ENCODE measurements at places on chromosomes 7 and 10.

- DNase-seq = no peak
These were observed 83.5 kb downstream of the PRPF18 start for GRCh38 chr10:13670311-13670710.

- DNase-seq = no peak
These were observed 68.1 kb upstream of the NANOS1 start for GRCh38 chr10:118961436-118961835.

DNA sequence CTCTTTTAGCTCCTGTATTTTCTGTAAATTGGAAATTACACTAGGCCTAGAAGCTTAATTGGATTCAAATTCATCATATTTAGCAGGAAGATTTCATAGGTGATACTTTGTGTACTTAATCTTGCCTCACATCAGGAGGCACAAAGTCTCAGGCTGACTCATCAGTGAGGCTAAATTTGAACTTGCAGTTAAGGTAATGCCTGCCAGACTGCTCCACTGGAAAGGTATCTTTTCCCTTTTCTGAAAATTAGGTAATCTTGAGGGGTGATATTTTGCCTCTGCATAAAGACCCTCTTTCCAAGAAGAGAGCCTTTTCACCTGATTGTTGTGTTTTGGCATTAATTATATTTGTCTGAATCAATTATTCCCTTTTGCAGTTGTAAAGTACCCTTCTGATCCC lies 14.6 kb downstream of the PPIA start:
- DNase-seq = no peak

GRCh38 chr7:33814936-33815335 lies 90.4 kb upstream of the BMPER start:
- no peak for DNase-seq

DNA sequence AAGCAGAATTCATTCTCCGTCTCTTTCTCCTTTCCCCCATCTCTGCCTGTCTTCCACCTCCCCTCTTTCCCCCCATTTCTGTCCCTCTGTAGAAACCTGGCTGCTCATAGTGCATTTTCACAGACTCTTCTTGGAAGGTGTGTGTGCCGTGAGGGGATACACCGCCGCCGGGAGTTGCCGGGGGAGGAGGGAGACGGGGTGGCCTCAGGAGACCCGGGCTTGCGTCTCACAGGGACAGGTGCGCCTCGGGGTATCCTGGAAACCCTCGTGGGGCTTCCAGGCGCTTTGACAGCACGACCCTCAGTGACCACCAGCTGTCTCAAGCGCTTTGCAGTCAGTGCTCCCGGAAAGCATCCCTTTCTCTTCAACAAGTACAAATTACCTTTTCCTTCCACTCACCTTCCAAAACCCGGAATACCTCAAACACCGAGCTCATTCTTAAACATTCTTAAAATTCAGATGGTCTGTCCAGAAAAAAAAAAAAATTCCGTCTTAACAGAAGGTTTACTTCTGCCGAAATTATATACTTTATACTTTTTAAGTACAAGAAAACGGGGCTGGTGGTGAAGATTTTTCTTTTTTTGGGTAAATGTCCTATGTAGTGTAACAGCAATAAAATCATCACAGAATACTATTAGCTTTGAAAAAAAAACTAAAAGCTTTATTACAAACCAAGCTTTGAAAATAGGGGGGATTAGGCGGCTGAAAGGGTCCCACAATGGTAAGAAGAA lies 8.2 kb downstream of the EMX2 start:
- no peak for DNase-seq

Measured in stimulated activated CD4-positive, alpha-beta T cell treated with anti-CD3 and anti-CD28 coated beads, Interleukin-12 subunit alpha, Interleukin-12 subunit beta, amount 100 ng/mL, for 24 hours (primary cell).